ENCODE measurements at places on chromosomes 4 and X. TPM values are rescaled to one million over a fixed set of nuclear protein-coding genes. Genes with fewer than 3 reads are reported as not detected.

GRCh38 chr4:27198971-27199370 lies 338.3 kb downstream of the STIM2 start:
- no peaks in the 10 kb centered on the region for H3K4me1 ChIP-seq
- DNase-seq, result no peak
- H3K27me3 ChIP-seq, result no peaks in the 10 kb centered on the region
- H3K4me3 ChIP-seq, result no peak overlapping the region
- H3K27ac ChIP-seq, result no peak overlapping the region

DNA sequence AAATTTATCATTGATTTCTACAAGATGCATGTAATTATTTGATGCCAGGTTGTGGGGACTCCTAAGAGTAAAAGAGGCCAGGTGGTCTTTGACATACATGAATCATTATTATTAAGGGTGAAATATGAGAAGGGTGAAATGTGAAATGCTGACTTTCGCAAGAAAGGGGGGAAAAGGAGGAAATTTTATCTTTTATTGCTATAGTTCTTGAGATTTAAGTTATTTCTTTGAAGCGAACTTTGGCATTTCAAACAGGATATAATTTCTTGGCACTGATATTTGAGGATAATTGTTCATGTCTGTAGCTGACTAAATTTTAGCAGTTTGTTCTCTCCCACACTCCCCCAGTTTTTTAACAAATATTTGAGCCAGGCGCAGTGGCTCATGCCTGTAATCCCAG lies 80.1 kb downstream of the TMEM131L start:
- H3K27me3 ChIP-seq, result no peaks in the 10 kb centered on the region
- DNase-seq, result no peak
- no peak overlapping the region for H3K4me3 ChIP-seq
- no peak overlapping the region for H3K27ac ChIP-seq
- H3K4me1 ChIP-seq, result no peaks in the 10 kb centered on the region
- H3K36me3 ChIP-seq, result no peaks in the 10 kb centered on the region

Gene COL4A6
- total RNA-seq, result 15.5 TPM

Gene HOPX
- total RNA-seq, result 0.98 TPM

DNA sequence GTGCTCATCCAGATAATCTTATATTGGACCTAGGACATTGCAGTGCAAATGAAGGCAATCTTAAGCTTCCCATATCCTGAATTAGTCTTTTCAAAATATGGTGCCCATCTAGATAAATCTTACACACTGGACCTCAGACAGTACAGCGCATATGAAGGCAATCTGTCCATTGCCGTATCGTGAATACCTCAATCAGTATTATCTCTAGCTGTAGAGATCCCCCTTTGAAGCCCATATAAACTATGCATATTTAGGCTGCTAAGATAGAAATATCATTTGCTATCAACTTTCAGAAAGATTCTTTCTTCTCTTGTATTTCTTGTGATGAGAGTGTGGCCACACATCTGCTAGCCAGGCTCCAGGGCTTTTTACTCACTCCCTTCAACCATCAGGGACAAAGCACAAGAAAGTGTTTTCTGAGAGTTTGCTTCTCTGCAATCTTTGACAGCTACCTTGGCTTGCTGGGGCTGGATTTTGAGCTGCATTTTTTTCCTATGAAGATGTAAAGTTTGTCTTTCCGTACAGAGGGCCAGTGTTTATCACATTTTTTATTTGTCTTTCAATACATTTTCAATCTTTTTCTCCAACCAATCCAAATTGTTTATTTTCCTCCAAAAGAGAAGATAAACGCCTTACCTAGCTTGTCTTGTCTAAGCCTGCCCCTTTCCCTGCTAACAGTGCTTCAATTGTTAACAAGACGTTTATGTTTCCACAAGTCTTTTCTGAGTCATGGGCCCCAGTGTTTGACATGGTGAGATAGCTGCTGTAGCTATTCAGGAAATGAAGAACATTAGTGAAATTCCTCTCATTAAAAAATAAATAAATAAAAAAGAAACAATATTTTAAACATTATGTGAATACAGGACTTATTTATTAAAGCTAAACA lies 57.6 kb upstream of the FAT1 start:
- no peak overlapping the region for H3K27ac ChIP-seq
- H3K36me3 ChIP-seq, result no peaks in the 10 kb centered on the region
- peak; percentile 56 for DNase-seq
- H3K4me3 ChIP-seq, result no peak overlapping the region

Gene NUP62CL
- 20.2 TPM for total RNA-seq

DNA sequence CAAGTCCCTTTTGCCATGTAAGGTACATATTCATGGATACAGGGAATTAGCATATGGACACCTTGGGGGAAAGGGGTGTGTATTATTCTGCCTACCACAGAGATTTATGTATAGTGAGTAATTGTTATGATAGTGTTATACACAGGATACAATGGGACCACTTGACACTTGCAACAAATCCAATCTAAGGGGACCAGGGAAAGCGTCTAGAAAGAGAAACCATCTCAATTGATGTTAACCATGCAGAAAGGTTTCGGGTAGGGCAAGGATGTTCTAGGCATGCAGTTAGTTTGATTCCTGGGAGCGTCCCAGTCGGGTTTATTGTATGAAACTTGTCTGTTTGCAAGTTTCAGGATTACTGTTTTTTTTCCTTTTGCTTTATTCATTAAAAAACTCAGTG lies 34.2 kb downstream of the MMRN1 start:
- H3K27ac ChIP-seq, result no peak overlapping the region
- H3K27me3 ChIP-seq, result no peaks in the 10 kb centered on the region
- DNase-seq, result no peak
- no peaks in the 10 kb centered on the region for H3K4me1 ChIP-seq
